ENCODE measurements at places on chromosomes 6 and 20. TPM values are rescaled to one million over a fixed set of nuclear protein-coding genes. Genes with fewer than 3 reads are reported as not detected.

GRCh38 chr6:166936079-166936787, 20.1 kb downstream of the RNASET2 start:
- no peak for DNase-seq

DNA sequence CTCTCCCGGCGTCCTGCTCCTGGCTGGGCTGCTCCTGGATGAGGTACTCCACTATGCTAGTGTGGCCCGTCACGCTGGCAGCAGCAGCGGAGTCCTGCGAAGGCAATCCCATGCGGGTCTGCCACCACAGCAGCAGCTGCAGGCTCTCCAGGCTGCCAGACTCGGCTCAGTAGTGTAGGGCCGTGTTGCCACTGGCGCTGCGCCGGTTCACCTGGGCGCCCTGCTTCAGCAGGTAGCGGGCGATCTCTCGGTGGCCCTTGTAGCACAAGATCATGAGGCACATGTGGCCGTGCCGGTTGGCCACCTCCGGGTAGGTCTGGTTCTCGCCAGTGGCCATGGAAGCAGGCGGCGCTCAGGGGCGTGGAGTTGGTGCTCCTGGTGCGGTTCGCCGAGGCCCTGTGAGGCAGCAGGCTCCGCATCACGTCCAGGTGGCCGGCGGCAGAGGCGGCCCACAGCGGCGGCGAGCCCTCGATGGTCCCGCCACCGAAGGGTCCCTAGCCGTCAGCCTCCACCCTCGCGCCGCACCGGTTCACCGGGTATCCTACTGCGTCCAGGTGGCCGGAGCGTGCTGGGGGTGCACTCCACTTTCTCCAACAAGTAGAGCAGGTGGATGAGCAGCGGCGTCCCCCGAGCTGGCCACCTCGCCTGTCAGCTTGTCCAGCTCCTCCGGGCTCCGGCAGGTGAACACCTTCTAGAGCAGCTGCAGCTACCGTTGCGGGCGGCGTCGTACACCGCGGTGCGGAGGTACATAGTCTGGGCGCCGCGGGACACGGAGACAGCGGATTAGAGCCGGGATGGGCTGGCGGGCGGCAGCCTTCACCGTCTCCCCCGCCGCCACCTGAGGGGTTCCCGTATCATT, 19.8 kb downstream of the RFPL4B start:
- no peak for DNase-seq

- DNase-seq: no peak
Observed at GRCh38 chr6:143507358-143508145, 4.0 kb downstream of the FUCA2 start.

The OGFR gene
- 61.5 TPM for total RNA-seq

GRCh38 chr20:25129908-25130307, 48.0 kb upstream of the VSX1 start:
- no peak for DNase-seq

DNA sequence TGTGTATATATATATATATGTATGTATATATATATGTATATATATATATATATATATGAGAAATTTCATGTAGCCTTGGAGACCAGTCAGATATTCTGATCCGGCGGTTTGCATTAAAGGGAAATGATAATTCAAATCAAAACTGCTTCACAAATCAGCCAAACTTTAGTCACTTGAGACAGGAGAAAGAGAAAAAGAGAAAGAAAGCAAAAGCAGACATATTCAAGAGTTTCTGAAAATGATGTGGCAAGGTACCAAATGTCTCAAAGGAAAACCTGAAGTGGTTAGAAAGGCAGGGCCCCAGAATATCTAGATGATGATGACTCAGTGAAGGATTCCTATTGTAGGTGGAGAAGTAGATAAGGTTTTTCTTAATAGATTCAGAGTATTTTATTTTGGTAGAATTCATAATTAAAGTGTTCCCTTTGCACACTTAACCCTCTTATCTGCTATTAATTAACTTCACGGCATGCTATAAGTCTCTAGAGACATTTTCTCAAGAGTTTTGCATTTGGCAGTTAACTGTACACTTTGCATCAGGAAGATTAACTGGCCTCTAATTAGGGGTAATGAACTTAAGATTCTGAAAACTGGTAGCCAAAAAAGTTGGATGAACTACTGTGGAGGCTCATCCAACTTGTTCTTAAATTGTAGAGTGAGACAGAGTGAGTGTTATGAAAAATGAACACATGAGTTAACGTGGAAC, 50.1 kb upstream of the ASF1A start:
- DNase-seq: no peak

- DNase-seq: no peak
Observed at GRCh38 chr20:12416281-12416680, 498.6 kb downstream of the BTBD3 start.

DNA sequence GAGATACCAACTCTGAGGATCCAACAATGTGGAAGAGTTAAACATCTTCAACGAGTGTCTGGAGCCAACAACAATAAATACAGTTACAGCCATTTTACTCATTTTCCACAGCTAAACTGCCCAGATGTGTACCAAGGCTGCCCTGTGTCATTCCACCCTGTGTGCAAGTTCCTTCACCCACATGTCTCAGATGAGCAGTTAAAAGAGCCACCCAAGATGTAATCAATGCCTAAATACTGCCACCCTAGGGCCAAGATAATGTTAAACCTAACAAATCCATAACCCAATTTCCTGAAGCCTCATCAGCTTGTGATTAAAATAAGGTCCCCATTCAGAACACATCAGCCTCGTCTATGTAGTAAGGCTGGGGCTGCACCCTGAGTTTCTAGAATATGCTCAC, 59.9 kb downstream of the GMDS start:
- DNase-seq: no peak

GRCh38 chr6:135114355-135115145, 59.9 kb upstream of the HBS1L start:
- DNase-seq: no peak

GRCh38 chr6:288866-289265, 3.4 kb upstream of the DUSP22 start:
- no peak for DNase-seq

GRCh38 chr20:23627501-23627900, 10.3 kb downstream of the CST3 start:
- no peak for DNase-seq

The FAM162B gene
- total RNA-seq: 2.2 TPM

The MATN4 gene
- total RNA-seq: not detected

GRCh38 chr20:46773680-46774079, 64.2 kb downstream of the SLC2A10 start:
- no peak for DNase-seq

DNA sequence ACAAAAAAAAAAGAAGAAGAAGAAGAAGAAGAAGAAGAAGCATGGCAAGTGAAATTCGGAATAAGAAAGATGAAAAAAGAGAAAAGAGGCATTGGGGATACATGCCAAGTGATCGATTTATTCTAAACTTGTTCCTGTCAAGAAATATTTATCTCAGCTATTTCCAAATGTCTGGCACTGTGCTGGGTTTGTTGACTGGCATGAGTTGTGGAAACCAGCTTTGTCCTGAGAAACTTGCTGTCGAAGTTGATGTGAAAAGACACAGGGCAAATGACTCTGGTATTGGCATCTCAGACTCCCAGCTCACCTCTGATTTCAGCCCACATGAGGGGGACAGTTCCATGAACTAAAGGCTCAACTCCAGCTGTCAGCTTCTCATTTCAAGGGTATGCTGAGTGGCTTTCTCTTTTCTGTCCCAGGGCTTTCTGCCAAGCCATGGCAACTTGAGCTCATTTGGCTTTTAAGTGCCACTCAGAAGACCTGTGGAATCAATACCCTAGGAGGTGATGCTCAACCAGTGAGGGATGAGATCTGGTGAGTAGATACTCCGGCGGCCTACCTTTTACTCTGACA, 253.3 kb upstream of the JAG1 start:
- no peak for DNase-seq

GRCh38 chr6:34142061-34142998, 3.6 kb downstream of the GRM4 start:
- no peak for DNase-seq

Measured in sigmoid colon (tissue), 7 donors.